Stimulated activated CD4-positive, alpha-beta T cell treated with anti-CD3 and anti-CD28 coated beads, Interleukin-4, amount 100 ng/mL, for 24 hours (primary cell): ENCODE measurements at places on chromosomes 5 and 9.

DNA sequence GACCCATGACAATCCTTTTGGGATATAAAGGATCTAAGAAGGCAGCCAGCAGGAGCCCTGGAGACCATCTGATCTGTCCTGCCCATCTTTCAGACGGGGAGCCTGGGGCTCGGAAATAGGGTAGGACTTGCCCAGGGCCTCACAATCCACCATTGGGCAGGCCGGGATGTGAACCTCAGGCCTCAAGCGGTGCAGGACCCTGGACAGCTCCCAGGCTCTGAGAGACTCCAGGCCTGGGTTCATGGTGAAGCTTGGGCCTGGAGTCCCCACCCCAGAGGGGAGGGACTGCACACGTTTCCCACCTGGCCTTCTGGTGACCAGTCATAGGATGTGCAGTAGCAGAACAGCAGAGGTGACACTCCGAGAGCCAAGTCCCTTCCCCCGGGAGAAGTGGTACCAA, 36.6 kb upstream of the RAPGEF1 start:
- DNase-seq, result no peak

- DNase-seq, result no peak
These were observed 93.8 kb downstream of the CSNK1G3 start for GRCh38 chr5:123605822-123606221.

- no peak for DNase-seq
These were observed 67.9 kb upstream of the PIK3R1 start for GRCh38 chr5:68147659-68148058.

DNA sequence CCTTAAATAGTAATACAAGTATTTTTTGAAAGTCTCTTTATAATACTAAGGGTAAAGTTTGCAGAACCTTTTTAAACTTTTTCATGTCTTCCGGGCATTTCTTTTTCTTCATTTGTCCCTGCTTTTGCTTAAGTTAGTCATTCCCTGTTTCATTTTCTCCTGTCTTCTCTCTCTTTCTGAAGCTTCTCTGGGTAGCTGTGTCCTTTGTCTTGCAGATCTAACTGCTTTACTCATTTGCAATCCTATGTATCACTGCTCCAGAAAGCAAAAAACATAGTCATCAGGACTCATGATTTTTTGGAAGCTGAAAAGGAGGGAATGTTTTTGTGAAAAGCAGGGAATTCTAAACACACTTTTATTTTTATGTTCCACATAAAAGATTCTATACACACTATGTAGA, 301.7 kb downstream of the MRPS30 start:
- DNase-seq, result no peak

DNA sequence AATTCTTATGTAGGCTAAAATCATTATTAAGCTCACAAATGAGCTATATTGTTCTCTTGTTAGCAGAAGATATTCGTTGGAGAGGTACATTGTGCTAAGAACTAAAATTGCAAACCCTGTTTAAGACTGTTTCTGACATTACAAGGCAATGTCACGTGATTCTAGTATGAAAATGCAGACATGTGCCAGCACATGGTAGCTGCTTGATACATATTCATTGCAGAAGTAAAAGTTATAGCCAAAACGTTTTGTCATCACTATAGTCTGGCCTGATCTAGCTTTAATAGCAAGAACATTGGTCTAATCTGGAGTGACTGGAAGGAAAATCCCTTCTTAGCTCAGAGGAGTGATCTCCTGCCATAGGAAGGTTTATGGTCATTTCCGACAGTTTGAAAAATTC, 144.7 kb downstream of the CFAP90 start:
- no peak for DNase-seq

DNA sequence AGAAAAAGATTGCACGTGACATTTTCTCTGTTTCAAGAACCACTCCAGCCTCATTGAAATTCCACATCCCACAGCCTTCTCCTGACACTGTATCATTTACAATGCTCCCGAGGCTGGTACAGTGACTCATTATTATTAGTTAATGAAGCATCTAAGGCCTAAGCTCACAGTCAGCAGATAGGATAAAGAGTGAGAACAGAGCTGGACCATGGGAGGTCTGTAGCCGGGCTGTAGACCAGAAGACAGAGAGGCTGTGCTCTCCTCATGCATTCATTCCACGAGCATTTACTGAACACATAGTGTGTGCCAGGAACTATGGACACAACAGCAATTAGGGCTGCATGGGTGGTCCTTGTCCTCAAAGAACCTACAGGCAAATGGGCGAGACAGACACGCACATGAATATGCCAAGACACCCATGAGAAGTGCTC, 47.3 kb upstream of the GALNT10 start:
- no peak for DNase-seq

- no peak for DNase-seq
These were observed 29.6 kb upstream of the BOD1 start for GRCh38 chr5:173645890-173646574.

GRCh38 chr5:74316064-74316603, 324.4 kb downstream of the ENC1 start:
- peak; percentile 27 for DNase-seq

DNA sequence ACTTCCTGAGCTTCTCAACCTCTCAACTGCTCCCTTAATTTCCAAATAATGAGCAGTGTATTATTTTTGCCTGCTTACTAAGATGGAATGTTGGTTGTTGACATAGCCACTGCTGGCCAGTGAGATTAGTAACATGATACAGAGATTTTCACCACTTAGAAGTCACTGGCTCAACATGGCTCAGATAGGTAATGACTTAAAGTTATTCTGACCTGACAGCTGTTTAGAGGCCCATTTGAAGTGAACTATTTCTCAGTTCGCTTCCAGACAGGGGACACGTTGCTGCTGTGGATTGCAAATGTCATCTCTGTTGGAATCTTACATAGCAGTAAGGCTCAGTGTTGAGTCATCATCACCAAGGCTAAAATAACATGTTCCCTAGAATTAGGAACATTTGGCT, 490.2 kb downstream of the TLE4 start:
- no peak for DNase-seq

DNA sequence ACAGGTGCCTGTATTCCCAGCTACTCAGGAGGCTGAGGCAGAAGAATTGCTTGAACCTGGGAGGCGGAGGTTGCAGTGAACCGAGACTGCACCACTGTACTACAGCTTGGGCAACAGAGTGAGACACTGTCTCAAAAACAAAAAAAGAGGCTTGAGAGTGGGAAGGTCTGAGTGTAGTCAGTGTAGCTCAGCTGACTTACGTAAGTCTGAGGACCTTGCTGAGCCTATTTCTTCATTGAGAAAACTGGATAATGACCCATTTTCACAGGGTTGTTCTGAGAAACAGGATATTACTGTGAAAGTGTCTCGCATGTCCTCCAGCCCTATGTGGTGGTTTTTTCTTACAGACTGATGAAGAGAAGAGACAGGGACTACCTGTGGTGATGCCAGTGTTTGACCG, 66.7 kb downstream of the WDR41 start:
- DNase-seq, result no peak

DNA sequence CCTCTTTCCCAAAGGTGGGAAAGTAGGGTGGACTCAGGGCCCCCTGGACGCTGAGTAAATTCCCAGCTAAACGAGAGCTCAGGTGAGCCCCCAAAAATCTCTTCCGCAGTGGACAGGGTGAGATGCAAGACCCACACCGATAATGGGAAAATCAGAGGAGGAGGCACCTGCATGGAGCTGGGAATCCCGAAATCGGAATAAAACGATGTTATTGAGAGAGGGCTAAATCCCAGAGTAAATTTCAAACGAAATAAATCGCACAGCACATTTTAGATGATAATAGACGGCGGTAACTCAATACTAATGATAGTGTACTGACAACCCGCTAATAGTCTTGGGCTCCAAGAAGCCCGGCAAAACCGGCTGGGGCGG, 3.0 kb upstream of the BARHL1 start:
- DNase-seq, result no peak

GRCh38 chr9:3497857-3498256, 27.9 kb downstream of the RFX3 start:
- DNase-seq, result no peak

DNA sequence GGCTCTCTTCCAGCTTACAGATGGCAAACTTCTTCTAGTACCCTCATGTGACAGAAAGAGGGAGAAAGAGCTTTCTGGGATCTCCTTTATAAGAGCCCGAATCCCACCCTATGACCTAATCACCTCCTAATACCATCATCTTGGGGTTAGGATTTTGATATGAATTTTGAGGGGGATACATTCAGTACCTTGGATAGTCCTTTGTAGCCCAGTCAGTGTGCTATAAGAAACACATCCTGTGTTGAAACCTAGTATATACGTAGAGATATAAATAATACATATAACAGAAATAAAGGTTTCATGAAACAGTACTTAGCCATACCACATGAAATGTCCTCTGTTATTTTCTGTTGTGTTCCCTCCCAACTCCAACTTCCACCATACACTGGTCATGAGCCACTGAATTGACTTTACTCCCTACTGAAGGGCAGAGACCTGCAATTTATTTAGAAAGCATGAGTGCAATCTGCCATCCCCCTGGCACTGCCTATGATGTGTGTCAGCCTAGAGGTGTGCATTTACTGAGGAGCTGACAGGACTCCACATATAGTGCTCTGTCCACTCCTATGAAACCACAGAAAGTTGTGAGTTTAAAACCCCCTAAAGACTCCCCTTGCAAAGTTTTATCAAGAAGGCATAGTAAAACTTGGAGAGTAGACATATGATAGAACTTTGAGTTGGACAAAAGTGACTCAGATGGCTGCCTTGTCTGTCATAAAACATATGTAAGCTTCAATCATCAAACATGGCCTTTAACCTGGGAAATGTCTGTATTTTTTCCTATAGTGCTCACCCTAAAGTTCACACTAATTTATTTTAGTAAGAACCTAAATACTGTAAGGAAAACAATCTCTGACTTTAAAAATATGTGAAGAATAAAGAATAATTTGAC, 12.8 kb downstream of the PIP5K1B start:
- DNase-seq, result no peak

DNA sequence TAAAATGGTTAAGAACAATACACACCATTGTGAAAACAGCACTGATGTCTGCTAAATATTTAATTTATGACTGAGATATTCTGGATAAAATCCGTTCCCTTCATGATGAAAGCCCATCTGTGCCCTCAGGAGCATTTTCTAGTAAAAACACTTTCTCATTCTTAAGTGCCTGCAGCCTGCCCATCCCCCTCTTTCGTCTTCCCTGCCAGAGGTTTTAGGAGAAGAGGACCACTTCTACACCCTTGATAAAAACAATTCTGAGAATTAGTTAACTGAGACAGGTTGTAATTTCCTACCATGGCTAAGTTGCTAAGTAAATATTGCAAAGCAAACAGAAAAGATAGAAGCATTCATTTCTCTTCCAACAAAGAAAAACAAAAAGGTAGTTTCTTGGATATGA, 272.6 kb downstream of the ATPSCKMT start:
- DNase-seq, result no peak

- DNase-seq, result no peak
These were observed 46.1 kb upstream of the ANKH start for GRCh38 chr5:14917719-14918118.

GRCh38 chr5:59810041-59810440, 83.5 kb downstream of the PDE4D start:
- DNase-seq, result peak; percentile 69

DNA sequence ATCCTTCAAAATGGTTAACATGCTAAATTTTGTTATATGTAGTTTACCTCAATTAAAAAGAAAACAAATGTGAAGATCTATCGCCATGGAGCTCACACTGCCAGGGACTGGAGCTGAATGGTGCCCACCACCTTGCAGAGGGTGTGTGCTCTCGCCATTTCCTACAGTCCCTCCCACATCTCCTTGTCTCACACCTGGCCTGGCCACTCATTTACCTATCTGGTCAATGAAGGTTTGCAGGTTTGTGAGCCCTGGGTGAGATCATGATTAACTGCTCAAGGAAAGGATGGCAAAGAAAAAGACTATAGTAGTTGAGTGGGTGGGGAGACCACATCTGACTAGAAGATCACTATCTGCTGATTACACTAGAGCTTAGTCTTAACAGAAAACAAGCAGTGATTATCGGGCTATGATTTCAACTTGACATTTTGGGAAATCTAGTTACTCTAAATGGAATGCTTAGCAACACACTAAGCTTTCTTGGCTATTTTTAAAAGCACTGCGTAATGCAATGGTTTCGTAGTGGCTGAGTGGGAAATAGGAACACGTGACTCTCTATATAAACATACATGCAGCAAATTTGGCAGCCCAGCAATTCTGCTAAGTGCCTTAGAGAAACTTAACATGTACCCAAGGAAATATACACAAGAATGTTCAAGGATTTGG, 27.3 kb downstream of the PUM3 start:
- no peak for DNase-seq

- DNase-seq, result no peak
These were observed 542.0 kb upstream of the TRPC7 start for GRCh38 chr5:136907371-136907770.

DNA sequence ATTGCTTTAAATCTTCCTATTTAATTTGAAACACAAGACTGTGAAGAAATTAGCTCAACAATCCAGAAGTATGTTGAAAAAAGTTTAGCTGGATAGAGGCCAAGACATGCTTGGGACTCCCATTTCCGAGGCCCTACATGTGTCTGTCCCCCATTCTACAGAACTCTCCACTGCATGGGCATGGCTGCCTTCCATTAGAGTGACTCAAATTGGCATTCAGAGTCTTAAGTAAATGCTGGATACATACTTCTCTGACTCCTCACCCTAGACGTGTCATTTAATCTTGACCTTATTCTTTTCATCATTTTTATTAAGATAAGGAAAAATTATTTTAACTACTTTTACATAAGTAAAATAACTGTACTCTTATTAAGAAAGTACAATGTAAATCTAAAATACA, 530.4 kb upstream of the CDH9 start:
- no peak for DNase-seq

DNA sequence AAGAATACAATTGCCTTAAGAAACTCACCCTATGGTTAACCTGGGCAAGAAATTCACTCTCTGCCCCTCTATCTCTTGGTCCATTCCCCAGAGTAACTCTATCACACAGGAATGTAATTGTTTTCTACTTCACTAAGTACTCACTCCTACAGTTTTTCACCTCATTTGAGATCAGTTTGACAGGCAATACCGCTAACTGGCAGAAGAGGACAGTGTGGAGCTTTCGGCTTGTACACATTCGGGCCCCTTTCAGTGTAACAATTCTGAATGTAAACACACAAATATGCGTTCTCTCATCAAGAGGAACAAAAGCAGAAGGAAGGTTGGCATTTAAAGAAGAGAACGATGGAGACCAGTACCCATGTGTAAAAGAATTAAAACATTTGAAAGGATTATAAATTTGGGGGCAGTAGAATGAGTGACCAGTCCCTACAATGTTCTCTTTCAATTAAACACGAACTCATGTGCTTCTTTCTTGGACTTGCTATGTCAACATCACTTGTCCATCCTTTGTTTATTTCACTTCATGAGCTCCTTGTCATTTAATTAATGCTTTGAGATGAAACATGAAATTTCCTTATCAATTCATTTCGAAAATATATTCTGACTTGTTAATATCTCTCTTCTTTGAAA, 188.5 kb upstream of the GRAMD2B start:
- DNase-seq, result no peak

DNA sequence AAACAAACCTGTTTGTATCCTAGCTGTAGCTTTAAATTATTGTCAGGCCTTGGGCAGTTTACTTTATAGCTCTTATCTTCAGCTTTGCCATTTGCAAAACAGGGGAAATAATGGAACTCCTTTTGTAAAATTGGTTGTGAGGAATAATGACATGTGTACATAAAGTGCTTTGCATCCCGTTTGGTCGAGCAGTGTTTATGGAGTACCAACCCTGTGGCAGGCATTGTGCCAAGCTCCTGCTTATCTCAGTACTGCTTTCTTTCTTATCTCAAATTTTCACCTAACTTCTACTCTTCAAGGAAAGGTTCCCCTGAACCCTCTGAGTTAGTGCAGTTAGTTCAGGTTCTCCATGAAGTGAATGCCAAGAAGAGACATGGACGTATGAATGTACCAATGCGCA, 9.4 kb upstream of the TENT2 start:
- no peak for DNase-seq

GRCh38 chr5:109324351-109324750, 85.4 kb downstream of the PJA2 start:
- no peak for DNase-seq
